ENCODE measurements at places on chromosomes 5 and 9.
A peak's percentile ranks its signal among the peaks of the same experiment; 100 is the strongest.

DNA sequence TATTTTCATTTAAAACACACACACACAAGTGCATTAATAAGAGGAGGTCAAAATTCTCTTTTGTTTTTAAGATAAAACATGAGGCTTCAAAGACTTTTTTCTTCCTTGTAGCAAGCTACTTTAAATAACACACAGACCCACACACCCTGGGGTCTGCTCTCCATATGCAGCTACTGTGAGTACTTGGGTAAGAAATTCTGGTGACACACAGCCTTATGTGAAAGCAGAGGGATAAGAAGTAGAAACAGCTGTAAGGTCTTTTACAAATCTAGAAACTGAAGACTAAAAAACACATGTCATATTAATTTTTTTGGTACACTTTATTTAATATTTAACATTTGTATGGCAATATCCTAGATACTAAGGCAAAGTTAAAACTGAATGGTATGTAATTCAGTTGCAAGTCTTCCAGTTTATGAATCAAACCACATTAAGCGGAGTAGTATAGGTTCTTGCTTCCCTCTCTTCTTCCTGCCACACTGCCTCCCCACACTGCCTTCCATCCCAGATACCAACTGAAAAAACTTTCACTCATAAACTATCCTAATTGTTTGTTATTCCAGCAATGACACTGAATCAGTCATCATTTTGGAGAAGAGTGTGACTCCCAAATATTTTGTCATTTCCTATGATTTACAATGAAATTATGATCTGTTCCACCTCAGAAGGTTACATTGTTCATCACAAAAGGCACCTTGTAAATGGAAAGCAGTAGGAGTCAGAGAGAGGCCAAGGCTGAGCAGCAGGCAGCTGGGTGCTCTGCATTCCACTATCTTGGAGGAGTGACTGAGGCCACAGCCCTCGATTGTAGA lies 92.0 kb downstream of the PLCXD3 start:
- DNase-seq: peak; percentile 43

DNA sequence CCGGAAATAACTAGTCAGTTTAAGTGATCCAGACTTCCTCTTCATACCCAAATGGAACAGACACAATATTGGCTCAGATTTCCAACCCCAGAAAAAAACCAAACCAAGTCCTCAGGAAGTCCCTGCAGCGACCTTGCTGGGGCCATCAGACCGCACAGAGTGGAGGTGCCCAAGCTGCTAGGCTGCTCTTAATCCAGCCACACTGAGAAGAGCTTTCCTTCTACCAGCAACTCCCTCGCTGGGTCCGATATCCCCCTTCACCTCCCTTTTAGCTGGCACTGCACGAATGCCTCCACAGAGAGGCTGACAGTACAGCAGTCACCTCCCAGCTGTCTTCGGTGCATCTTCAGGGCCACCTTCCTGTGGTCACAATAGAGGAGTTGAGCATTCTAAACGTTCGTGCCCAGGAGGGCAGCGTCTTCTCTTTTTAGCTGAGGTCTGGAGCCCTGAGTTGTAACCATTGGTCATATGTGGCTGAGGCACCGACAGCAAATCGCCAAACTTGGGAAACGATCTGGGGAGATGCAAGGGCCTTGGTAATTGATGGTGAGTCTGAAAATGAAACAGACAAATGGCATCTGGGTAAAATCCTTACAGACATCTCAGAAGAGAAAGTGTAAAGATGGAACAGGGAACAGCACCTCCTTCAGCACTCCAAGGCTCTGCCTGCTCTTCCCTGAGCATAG lies 5.7 kb downstream of the NAIF1 start:
- no peak for DNase-seq

DNA sequence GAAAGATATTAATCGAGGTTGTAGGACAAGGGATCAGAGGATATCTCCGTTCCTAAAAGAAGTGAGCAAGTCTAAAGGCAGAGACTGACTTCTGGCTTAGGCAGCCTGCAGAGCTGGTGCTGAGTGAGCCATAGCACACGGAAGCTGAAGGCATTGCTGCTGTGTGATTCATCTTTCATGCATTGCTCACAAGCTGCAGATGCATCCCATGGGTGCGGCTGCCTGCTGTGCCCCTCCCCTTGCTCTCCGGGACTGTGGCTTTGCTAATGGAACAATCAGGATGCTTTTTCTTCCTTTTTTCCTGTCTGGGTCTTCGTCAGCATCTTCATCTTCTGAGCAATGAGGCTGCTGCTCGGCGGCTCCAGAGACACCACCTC lies 341.4 kb downstream of the DIRAS2 start:
- DNase-seq: peak; percentile 77

- DNase-seq: peak; percentile 47
Observed at GRCh38 chr9:136342181-136343120, 15.1 kb downstream of the GPSM1 start.

DNA sequence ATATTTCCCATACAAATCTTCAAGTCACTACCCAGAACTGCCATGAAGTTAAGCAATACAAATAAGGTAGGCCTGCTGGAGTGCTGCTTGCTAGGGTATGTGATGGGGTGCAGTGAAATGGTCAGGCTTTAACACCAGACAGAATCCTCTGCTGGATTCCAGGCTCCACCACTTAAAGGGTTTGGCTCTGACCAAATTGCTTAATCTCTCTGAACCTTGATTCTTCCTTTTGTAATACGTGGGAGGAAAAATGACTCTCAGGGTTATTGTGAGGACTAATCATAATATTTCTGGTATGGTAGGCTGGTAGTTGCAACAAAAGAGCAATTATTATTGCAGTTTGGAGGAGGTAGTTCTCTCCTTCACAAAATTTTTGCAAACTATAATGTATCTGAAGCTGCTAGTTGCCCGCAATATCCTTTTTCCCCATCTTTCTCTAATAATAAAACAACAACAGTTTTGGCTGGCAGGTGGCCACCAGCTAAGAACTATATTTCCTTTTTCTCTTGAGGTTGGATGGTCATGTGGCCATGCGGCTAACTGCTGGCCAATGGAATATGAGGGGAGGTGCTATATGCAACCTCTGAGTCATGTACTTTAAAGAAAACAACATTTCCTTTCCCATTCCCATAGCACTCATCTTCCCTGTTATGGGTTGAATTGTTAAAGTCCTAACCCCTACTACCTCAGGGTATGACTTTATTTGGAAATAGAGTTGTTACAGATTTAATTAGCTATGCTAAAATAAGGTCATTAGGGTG lies 44.1 kb downstream of the CCL28 start:
- DNase-seq: no peak

DNA sequence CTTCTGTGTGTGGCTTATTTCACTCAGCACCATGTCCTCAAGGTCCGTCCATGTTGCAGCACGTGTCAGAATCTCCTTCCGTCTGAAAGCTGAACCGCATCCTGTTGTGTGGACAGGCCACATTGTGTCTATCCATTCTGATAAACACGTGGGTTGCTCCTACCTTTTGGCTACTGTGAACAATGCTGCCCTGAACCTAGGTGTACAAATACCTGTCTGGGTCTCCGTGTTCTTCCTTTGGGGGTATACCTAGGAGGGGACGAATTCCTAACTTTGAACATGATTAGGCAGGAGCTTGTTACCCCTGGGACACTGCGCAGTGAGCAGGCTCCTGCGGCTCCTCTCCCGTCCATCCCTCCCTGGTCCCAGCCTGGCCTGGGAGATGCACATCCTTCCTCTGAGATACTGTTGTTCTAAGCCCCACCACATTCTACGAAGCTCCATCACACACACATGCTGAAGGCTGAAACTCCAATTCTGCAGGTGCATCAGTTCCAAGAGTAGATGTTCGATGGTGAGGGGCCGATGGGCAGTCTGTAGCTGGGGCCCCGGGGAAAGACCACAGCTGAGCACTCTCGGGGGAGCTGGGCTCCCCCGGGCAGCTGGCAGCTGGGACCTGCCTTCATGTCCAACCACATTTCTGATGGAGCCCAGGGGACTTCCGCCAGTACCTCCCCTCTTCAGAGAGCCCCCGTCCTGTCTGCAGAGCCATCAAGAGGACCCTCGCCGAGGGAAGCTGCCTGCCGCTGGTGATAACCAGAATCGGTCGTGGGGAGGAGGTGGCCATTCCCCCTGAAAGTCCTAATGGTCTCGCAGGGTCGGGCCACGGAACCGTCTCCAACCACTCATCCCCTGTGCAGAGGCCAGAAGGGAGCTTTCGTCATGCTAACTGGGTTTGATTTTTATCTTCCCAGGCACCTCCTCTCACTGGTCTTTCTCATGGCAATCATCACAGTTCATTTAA lies 120.9 kb downstream of the COL23A1 start:
- DNase-seq: no peak

- DNase-seq: peak; percentile 60
Observed at GRCh38 chr5:14101922-14102321, 41.2 kb upstream of the TRIO start.

DNA sequence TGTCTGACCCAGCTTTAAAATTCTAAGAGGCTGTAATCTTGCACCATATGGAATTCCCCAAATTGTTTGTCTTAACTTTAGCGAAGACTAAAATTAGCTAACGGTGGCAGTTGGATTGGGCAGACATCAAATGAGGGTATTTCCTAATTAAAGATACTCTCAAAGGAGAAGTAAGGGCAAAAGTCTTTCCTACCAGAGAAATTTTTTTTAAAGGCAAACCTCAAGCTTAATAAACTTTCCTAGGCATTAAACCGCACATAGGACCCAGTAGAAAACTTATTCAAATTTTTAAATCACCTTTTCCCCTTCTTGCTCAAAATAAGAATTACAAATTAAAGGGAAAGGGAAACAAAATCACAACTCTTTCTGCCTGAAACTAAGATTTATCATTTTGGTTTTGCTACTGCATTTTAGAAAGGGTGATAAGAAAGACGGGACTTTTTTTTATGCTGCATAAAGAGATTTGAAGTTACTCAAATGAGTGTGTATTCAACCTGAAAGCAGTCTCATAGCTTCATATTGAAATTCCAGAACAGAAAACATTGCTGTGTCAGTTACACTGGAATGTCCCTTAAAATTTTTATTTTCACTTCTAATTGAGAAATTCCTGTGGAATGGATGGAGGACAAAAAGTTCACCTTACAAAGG lies 189.1 kb upstream of the PTGER4 start:
- DNase-seq: peak; percentile 19

- DNase-seq: no peak
Observed at GRCh38 chr5:176725521-176726280, 78.4 kb downstream of the TSPAN17 start.

DNA sequence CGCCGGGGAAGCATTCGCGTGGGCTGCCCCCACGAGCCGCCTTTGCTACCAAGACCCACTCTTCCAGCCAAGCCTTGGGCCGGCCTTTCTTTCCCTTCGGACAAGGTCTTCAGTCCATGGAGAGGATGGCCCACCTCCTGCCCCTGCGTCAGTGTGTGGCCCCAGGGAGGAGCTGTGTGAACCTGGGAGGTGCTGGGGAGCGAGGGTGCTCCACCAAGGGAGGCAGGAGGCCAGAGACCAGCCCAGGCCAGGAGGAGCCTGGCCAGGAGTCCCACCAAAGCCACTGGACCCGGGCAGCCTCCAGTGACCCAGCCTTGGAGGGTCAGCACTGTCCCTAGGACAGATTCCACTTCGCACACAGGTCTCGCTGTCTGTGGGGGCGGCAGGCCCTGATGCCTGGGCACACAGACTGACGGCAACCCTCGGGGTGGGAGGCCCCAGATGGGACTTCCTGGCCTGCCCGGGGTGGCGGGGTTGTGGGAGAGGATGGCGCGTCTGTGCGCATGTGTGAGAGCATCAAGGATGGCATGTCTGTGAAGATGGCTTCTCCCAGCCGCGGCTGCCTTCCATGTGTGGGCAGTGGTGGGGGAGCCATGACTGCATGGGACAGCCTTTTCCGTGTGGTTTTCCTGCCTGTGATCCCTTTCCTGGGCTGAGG lies 113.3 kb upstream of the LPCAT1 start:
- no peak for DNase-seq

DNA sequence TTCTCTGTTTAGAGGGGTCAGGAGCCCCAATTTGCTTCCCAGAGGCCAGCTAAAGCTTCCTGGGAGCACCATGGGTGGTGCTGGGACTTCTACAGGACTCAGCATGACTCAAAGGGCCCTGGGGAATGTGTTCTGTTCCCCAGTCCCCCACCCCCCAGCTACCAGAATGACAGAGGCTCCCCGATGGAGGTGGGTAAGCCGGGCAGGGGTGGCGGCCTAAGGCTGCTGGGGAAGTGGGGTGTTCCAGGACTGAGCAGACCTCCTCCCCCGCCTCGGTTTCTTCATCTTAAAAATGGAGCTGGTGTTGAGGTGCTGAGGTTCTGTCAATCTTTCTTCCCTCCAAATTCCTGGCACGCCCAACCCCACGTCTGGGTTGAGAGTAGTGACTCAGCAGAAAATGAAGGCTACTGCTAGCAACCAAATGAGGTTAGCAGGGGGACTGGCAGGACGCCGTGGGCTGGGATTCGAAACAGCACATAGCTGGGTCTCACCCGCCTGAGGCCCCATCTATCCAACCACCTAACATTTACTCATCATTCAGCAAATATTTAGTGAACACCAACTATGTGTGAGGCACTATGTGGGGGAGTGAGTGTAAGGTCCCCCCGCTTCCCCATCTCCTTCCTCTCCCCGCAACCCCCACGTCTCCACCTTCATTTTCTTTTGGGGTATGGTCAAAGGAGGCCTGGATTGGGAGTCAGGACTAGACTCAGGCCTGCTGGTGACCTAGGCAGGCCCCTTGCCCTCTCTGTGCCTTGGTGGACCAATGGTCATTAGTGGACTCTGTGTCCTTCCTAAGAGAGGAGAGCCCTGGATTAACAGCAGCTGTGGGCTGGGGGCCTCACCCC lies 50.2 kb downstream of the C9orf50 start:
- peak; percentile 97 for DNase-seq

- no peak for DNase-seq
Observed at GRCh38 chr5:111461934-111462333, 50.4 kb downstream of the STARD4 start.

DNA sequence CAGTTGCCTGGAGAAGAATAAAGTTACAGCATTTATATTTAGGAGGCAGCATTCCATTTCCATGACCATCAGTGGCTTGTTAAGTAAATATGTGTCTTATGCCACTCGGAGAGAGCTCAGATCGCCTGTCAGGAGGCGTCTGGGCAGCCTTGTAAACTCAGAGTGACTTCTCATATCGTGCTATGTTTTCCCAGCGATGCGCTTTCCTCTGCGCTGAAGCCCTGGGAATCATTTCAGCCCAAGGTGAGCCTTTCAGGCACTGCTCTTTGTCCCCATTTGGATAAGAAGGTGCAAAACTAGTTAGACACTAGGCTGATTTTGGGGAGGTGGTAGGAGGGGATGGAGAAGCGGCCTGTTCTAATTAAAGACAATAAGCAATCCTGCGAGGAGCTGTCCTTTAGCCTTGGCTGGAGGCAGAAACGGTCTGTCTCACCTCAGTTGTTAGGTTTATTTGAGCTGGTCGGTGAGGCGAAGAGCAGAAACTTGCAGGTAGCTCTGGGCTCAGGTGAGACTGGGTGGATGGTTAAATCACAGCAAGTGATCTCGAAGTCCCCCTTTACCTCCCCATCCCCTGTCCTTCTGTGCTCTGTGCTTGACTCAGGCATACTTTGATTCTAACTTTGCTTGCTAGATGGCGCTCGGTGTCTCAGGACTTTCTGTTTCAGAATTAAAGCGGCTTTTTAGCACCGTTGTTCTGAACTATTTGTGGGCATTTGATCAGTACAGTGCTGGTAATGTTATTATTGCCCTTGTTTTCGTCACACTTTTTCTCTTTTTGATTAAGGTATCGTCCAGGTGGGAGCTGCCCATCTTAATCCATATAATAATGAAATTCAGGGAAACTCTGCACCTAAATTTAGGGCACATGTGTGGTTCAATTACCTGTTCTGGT lies 24.6 kb downstream of the NR2F1 start:
- DNase-seq: peak; percentile 80
